NCI-H2171 (cell line): ENCODE measurements at places on chromosomes 3 and 15.
A peak's percentile ranks its signal among the peaks of the same experiment; 100 is the strongest.

GRCh38 chr3:47288966-47289910, 6.5 kb downstream of the KLHL18 start:
- no peak for DNase-seq

DNA sequence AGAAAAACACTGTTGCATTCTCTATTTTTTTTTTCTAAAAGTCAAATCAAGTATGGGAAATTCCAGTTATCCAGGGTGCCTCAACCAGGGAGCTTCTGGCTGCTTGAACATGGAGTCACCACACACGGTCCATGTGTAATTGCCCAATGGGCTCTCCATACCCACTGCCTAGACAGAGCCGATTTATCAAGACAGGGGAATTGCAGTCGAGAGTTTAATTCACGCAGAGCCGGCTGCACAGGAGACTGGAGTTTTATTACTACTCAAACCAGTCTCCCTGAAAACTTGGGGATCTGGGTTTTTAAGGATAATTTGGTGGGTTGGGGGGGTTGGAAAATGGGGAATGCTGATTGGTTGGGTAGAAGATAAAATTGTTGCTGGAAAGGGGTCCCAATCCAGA, 149.8 kb downstream of the TJP1 start:
- DNase-seq = no peak

DNA sequence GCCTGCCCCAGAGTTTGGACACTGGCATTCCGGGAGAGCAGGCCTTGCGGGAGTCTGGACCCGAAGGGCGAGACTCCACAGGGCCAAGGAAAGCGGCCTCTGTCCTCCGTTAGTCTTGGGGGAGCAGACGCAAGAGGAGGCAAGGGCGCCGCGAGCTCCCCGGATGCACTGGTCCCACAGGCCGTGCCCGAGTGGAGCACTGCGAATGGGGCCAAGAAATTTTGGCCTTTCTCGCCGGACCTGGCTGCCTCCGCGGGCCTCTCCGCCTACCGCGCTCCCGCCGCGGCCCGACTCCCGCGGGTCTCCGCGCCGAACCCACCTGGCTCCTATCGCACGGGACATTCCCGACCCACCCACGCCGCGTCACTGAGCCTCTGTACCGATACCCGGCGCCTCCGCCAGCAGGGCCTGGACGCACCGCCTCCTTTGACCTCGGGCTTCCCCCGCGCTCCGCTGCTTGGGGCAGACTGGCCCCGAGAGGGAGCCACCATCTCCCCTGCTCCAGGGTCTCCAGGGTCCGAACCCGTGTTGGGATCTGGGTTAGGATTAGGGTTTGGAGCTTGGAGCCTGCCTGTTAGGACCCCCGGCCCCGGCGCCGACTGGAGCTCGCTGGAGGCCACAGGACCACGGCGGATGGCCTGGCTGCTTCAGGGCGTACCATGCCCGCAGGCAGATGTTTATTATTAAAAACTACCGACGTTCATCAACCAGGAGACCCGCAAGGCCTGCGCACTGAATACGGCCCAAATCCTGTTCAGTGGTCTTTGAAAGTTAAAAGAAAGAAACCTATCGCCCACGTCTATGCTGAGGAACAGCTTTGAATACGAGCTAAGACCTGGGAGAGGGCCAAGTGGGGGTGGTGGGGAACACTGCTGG, 11.7 kb downstream of the SHOX2 start:
- DNase-seq = no peak

DNA sequence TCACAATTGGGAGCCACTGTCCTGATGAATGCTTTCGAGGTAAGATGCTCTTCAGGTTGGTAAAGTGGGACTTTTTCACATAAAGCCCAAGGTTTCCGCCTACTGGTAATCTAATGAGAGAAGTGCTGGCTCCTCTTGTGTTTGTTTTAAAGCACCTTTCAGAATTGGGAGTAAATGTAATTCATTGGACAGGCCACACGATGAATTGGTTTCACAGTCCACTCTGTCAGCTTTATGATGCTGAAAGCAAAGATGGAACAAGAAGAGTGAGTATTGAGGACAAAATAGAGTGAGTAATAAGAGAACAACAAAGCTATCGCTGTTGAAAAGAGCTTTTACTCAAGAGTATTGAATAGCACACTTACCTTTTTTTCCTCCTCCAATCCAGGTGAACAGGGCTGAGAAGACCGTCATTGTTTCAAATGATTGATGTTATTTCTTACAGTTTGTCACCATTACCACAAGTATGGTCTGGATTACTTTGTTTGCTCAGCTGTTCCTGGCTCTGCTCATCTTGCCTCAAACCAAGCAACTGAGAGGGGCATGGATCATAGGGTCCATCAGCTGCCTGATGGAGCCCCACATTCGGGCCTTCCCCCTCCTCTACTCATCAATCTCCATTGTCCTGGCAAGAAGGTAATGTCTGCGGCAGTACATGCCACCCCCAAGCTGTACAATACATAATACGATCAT, 136.1 kb upstream of the CNTN4 start:
- DNase-seq = no peak

DNA sequence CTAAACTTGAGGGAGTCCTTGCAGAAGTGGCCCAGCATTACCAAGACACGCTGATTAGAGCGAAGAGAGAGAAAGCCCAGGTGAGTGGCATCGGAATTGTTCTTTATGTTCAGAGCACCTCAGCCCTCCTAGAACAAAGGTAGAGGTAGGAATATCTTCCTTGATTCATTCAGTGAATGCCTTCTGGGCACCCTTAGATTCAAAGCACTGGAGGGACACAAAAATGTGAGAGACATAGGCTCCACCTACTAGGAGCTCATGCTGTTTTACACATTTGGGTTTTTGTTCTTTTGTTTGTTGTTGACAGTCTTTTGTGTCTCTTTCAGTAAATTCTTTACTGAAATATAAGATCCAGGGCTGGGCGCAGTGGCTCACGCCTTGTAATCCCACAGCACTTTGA, 68.2 kb downstream of the IQGAP1 start:
- no peak for DNase-seq

GRCh38 chr15:80562033-80562432, 133.1 kb upstream of the ABHD17C start:
- no peak for DNase-seq

GRCh38 chr15:30922480-30923311, 19.0 kb downstream of the FAN1 start:
- no peak for DNase-seq

GRCh38 chr15:89629829-89630228, 25.4 kb downstream of the KIF7 start:
- no peak for DNase-seq

DNA sequence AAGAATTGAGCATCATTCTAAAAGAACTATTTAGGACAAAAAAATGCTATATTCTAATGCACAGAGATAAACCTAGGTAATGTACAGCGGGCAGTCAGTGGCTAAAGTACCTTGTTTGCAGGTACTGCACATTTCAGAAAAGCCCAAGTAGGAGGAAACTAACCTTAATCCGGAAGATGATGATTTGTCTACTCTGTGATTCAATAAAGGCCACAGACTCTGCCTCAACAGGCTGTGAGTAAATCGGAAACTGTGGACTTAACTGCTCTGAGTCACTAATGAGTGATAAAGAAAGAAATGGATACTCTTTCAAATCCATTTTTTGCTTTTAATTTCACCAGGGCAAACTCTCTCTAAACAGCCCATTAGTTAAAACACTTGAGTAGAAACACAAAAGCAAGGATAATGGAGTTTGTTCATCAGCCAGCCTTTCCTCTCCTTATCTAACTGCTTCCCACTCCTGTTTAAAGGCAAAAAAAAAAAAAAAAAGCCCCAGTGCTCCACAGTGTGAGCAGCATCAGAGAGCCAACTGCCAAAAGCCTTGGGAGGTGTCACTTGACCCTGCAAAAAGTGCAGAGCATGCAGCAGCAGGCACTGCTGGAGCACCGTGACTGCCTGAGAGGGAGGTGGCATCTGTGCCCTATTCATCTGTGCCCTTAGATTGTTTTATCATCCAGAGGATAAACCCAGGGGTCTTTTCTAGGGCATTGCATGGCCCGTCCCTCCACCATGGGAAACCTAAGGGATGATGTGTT, 187.7 kb downstream of the SATB1 start:
- DNase-seq = peak; percentile 52
